ENCODE measurements at places on chromosomes 12 and 14.

GRCh38 chr12:20366776-20367409 lies 1.4 kb upstream of the PDE3A start:
- DNase-seq, result no peak

DNA sequence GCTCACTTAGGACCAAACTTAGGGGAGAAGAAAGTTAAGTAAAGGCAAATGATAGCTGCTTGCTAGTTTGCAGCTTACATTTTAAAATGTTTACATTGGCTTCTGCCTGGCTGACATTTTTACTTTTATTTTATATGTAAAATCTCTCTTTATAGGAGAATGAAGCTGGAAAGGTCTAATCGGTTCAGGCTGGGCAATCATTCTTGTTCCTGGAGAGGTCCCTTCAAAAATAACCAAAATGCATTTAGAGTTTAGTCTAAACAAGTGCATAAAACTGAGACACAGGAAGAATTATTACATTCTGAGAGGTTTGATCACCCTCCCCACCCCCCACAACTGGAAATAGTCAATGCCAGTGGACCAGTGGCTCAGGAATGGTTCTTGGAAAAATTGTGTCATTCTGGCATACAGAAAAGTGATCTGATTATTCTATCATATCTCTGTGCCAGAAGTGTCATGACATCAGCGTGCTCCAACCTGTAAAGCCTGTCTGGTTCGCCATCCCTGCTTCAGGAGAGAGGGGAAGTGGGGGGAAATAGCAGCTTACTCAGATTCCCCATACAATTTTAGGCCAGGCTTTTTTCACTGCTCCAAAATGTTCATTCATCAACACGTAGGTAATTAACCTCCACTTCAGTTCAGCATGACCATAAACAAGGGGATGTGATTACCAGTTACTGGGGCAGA lies 4.2 kb downstream of the PRICKLE1 start:
- DNase-seq, result no peak

DNA sequence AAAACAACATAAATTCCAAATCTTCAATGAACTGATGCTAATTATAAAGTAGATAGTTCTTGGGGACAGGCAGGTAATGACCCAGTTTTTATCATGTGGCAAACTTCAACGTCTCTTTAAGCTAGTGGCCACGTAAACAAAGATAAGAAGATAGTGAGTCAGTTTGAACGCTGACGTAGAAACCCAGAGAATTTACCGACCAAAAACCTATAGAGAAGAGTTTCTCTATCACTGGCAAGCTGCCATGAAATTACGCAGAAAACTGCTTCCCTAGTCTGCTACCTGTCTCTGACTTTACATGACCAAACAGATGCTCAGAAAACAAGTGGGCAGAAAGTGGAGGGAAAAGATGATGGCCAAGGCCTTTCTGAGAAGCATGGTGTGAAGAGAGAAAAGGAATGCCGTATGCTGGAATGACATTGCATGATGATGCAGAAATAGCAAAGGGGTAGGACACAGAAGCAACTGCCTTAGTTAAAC lies 136.3 kb downstream of the ITPR2 start:
- no peak for DNase-seq

DNA sequence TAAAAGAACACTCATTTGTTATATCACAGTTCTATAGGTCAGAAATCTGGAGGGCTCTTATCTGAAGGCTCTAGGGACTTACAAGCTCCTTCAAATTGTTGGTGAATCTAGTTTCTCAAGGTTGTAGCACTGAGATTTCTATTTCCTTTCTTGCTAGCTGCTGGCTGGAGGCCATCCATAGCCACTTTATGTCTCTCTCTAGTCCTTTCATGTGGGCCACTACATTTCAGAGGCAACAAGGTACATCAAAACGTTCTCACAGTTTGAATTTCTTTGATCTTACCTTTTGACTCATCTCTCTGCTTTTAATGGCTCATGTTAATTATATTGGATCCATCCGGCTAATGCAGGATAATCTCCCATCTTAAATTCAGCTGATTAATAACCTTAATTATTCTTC lies 286.8 kb downstream of the DIO2 start:
- no peak for DNase-seq

- no peak for DNase-seq
Observed at GRCh38 chr14:81305065-81305464, 84.3 kb upstream of the GTF2A1 start.

- DNase-seq, result no peak
Observed at GRCh38 chr12:53564278-53564677, 57.0 kb upstream of the NPFF start.

GRCh38 chr12:103823871-103824270 lies 17.2 kb downstream of the NT5DC3 start:
- DNase-seq, result no peak

DNA sequence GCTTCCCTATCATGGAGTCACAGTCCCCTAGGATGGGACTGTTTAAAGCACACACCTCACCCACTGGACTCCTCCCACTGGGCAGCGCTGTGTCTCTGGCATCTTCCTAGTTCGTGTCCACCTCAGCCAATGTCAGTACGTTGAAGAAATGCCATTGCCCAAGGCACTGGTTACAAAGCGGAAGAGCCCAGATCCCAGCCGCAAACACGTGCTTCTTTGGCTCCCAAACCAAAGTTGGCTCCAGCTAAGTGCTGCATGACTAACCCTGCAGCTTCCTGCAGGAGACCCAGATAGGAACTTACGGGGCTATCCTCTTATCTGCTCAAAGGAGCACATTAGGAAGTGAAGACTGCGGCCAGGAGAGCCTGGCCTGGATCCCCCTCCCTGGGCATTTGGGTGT lies 9.3 kb downstream of the SYNE3 start:
- DNase-seq, result peak; percentile 98

DNA sequence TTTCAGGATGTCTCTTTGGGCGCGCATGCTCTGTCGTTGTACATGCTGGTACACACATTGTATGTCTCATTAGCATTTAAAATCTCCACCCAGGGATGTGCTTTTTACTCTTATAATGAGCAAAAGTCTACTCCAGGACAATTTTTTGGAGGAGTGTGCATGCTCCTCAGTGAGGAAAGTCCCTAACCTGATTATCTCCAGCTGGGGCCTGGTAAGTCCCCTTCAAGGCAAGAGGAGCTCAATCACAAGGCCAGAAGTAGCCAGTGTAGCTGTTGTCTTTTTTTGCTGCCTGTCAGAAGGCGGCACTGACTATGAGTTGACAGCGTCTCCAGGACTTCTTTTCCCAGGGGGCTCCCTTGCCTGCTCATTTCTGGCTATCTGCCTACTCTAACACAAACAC lies 218.3 kb upstream of the CNTN1 start:
- DNase-seq, result no peak

GRCh38 chr14:52789118-52789517 lies 2.3 kb downstream of the GNPNAT1 start:
- DNase-seq, result no peak

DNA sequence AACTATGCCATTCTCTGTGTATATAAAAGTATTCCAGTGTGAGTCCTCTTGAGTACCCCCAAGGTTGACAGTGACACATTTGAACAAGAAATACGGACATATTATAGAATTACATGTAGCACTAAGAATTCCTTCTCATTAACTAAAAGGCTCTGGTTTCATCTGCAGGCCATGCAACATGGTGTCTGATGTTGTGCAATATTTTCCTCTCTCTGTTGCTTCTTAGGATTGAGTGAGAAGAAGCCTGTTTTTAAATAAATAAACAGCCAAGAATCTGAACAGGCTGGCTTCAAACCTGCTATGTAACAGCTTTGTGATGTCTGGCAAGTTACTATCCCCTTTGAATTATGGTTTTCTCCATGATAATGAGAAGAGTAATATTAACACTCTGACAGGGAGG lies 22.2 kb upstream of the CCER1 start:
- no peak for DNase-seq

DNA sequence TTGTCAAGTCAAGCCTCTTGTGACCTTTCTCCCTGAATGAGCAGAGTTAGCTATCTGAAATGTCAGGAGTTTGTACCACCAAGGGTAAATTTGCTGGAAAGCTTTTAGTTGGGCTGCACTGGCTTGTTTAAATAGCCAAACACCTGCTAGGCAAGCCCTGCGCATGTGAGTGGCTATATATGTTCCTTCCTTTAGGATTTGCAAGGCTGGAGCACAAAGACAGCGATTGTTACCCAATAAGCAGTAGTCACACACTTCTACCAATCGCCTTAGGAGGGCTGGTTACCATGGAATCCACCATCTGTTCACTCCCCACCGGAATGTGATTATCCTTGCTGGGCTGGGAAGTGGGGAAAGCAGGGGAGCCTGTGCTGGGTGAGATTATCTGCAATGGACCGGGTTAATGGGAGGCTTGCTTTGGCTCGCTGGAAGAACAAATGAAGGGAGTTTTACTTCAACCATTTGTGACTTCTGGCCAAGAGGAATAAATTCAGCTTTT lies 102.5 kb downstream of the FGD4 start:
- DNase-seq, result peak; percentile 50

GRCh38 chr14:73251516-73252215 lies 14.4 kb downstream of the PAPLN start:
- DNase-seq, result no peak

- no peak for DNase-seq
Observed at GRCh38 chr12:91921555-91921954, 224.1 kb downstream of the BTG1 start.

DNA sequence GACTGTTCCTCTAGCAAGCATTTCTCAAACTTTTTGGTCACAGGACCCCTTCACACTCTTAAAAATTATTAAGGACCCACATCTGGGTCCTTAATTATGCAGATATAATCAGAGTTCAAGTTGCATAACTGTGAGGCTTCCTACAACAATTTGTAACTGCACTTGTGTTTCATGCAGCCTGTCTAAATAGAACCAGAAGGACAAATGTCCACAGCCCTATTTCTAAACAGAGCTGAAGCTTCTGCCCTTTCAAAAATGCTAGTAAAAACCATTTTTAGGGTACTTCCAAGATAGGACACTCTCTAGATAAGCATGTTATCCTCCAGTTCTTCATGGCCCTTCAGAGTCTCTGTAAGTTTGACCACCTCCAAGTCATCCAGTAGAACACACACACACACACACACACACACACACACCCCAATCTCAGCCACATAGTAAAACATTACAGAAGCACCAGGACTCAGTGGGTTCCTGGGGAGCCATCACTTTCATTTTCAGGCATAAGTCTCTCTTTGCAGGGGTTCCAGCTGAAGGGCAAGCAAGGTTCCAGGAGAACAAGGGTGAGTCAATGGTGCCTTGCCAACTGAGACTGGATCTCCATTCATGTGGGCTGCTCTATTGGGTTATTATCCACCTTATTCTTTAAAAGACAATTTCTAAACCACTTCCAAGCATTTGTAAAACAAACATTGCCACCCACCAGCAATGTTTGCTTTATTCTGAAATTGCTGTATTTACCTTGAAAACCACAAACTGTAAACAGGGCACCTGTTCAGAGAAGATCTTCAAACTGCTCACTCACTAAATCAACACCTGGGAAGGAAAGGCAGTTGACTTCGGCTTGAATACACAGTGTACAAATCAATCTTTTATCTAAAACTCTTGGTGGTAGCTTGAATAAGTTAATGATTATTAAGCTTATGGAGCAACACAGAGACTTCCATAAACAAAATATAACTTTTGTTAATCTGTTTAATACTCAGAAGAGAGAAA lies 64.1 kb downstream of the ITPR2 start:
- DNase-seq, result no peak

- DNase-seq, result no peak
Observed at GRCh38 chr14:102164965-102165364, 25.3 kb downstream of the WDR20 start.

- DNase-seq, result no peak
Observed at GRCh38 chr14:48546996-48547395, 871.6 kb upstream of the MDGA2 start.

DNA sequence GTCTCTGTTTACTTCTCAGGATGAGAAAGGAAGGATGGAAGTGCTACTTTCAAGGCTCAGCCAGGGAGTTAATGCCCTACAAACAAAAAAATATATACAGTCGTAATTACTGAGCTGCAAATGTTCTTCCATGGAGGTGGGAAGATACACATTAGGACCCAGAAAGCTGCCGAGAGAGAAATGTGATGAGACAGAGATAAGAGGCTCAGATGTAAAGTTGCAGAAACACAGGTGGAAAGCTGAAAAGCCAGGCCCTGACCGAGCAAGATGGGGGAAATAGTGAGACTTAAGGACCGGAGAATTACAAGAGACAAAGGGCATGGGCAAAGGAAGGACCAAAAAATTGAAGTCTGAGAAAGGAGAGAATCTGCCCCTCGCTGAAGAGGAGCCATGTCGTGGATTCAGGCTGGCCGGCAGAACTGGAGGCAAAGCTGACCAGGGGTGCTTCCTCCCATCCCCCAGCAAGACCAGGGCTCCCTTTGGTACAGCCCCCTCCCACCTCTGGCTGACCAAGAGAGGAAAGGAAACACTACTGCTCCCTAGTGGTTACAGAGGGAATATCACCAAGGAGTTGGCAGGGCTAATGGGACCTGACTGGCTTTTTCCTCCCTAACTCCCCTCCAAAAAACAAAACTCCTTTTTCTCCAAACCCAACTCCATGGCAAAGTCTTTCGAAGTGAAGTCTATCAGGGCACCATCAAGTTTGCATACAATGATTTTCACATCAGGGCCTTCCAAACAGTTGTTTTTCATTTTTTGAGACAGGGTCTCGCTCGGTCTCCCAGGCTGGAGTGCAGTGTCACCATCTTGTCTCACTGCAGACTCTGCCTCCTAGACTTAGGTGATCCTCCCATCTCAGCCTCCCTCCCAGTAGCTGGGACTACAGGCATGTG lies 12.1 kb downstream of the ZFHX2 start:
- peak; percentile 50 for DNase-seq

DNA sequence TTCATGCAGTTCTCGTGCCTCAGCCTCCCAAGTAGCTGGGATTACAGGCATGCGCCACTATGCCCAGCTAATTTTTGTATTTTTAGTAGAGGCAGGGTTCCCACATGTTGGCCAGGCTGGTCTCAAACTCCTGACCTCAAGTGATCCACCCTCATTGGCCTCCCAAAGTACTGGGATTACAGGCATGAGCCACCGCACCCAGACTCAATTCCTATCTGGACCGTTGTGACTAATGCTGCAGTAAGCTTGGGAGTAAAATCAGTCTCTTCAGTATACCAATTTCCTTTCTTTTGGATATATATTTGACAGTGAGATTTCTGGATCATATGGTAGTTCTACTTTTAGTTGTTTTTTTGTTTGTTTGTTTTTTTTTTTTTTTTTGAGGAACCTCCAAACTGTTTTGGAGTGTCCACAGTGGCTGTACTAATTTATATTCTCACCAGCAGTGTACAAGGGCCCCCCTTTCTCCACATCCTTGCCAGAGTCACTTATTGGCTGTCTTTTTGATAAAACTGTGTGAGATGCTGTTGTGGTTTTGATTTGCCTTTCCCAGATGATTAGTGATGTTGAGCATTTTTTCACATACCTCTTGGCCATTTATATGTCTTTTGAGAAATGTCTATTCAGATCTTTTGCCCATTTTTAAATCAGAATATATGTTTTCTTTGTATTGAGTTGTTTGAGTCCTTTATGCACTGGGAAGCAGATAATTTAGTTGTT lies 37.3 kb upstream of the EVL start:
- peak; percentile 29 for DNase-seq
